ENCODE measurements at places on chromosomes 7 and 10.

GRCh38 chr10:60340973-60341372 is 48.7 kb downstream of the ANK3 start:
- no peak for DNase-seq
- H3K27me3 ChIP-seq = no peaks in the 10 kb centered on the region
- no peak overlapping the region for H3K4me3 ChIP-seq
- H3K36me3 ChIP-seq = no peaks in the 10 kb centered on the region

GRCh38 chr10:68550747-68551411 is 9.3 kb upstream of the TET1 start:
- peak; percentile 72 for DNase-seq
- H3K36me3 ChIP-seq = no peaks in the 10 kb centered on the region
- H3K4me3 ChIP-seq = no peak overlapping the region
- no peaks in the 10 kb centered on the region for H3K27me3 ChIP-seq

GRCh38 chr10:62919776-62920175 is 103.6 kb upstream of the EGR2 start:
- no peaks in the 10 kb centered on the region for H3K27me3 ChIP-seq
- H3K27ac ChIP-seq = no peak overlapping the region
- no peak for DNase-seq
- H3K4me3 ChIP-seq = no peak overlapping the region

- H3K27ac ChIP-seq = no peak overlapping the region
- no peaks in the 10 kb centered on the region for H3K36me3 ChIP-seq
- H3K4me3 ChIP-seq = no peak overlapping the region
- H3K4me1 ChIP-seq = no peaks in the 10 kb centered on the region
- H3K27me3 ChIP-seq = no peaks in the 10 kb centered on the region
Observed at GRCh38 chr7:18844735-18845134, 272.7 kb downstream of the TWIST1 start.

- DNase-seq = no peak
- H3K4me1 ChIP-seq = no peaks in the 10 kb centered on the region
- H3K27me3 ChIP-seq = no peaks in the 10 kb centered on the region
- H3K27ac ChIP-seq = no peak overlapping the region
Observed at GRCh38 chr7:28790467-28790866, 167.7 kb downstream of the TRIL start.

GRCh38 chr7:100166970-100167911 is 1.2 kb downstream of the GAL3ST4 start:
- H3K27me3 ChIP-seq = no peaks in the 10 kb centered on the region
- H3K4me1 ChIP-seq = no peaks in the 10 kb centered on the region
- no peak overlapping the region for H3K27ac ChIP-seq
- no peak for DNase-seq

DNA sequence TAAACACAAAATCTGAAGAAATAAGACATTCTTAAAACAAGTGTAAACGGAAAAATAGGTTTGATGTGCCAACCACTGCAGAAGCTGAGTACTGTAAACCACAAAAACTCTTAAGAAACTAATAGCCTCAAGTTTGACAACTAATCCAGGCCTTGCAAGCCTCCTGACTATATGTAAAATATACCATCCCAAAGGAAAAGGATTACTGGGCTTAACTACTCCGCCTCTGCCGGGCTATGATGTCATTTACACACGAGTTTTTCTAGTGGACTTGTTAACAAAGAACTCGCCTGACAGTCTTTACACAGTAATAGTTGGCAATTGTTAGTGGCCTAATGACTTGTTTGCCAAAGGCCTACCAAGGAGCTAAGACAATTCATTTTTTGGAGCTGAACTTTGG is 2.1 kb downstream of the KIF5B start:
- no peaks in the 10 kb centered on the region for H3K27me3 ChIP-seq
- peaks cover 54% of the 10 kb centered on the region for H3K4me1 ChIP-seq
- no peak for DNase-seq
- no peaks in the 10 kb centered on the region for H3K36me3 ChIP-seq
- H3K4me3 ChIP-seq = peak overlapping the region; percentile 95
- peak overlapping the region; percentile 11 for H3K27ac ChIP-seq

DNA sequence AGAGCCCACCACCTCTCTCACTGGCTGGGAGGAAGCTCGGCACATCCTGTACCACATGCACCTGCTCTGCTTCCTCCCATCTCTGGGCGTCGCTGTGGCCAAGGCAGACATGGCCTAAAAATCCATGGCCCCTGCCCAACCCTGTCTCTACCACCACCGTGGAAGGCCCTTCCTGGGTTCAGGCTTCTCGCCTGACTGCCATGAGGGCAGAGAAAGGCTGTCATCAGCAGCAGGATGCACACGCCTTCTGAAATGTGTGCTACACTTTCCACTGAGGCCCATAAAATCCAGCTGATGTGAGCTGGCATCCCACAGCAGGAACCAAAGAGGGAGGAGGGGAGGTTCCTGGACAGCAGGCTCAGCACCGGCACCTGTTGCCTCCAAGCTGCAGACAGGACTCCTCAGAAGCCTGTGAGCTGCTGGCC is 93.4 kb downstream of the PTPRN2 start:
- no peak for DNase-seq
- H3K27ac ChIP-seq = no peak overlapping the region
- no peaks in the 10 kb centered on the region for H3K36me3 ChIP-seq
- no peaks in the 10 kb centered on the region for H3K27me3 ChIP-seq
- H3K4me1 ChIP-seq = no peaks in the 10 kb centered on the region

DNA sequence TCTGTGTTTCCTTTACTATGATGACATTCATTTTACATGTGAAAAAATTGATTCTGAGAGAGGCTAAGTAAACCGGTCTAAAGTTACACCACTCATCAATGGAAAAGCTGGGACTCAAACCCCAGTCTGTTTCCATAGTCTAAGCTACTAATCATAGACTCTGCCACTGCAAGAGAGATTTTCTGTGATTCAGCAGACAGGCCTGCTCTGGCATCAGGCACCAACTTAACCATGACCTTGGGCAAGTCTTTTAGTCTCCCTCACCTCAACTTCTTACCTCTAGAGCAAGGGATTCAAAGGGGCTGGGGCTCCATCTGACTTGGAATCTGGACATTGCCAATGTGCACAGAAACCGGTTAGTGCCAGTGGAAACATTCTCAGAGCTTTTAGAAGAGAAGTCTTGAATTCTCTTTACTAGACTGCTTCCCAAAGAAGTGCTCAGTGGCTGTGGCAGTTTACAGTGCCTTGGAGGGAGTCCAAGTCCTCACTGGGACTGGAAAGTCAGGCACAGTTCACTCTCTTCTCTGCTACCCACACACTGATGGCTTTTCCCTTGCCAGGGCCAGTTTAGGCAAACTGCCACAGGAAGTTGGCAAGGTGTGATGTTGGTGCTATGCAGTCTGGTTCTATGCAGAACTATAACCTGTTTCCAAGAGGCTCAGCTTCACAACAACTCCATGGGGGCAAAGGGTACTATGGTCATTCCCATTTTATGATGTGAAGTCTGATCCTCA is 4.5 kb upstream of the BLNK start:
- no peaks in the 10 kb centered on the region for H3K36me3 ChIP-seq
- H3K4me1 ChIP-seq = peaks cover 6% of the 10 kb centered on the region
- no peak overlapping the region for H3K4me3 ChIP-seq
- no peaks in the 10 kb centered on the region for H3K27me3 ChIP-seq
- DNase-seq = no peak

DNA sequence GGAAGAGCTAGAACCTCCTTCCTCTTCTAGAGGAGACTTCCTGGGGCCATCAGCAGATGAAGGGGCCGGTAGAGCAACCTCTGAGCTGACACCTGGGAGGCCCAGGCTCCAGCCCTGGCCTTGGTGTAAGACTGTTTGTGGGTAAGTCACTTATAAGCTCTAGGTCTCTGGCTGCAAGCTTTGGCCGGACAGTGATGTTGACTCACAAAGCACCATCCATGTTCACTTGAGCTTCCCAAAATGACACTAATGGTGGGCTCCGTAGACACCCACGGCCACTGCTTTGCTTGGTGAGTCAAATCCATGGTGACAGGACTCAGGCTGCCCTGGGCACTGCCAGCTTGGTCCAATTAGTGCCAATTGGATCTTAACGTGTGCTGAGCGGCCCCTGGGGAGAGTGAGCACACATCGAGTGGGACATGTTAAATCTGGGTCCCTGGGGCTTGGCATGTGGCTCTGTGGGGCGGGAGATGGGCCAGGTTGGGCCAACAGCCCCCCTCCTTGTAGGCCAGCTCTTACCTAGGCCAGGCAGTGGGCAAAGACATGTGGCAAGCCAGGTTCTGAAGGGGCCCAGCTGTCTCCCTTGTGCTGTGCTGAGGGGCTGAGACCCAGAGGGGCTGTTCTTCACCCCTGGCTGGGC is 16.7 kb downstream of the NEURL1 start:
- no peak overlapping the region for H3K27ac ChIP-seq
- no peaks in the 10 kb centered on the region for H3K36me3 ChIP-seq
- H3K4me1 ChIP-seq = no peaks in the 10 kb centered on the region
- no peak overlapping the region for H3K4me3 ChIP-seq
- DNase-seq = no peak

- no peak for DNase-seq
- H3K36me3 ChIP-seq = no peaks in the 10 kb centered on the region
- peaks cover 5% of the 10 kb centered on the region for H3K4me1 ChIP-seq
- no peak overlapping the region for H3K4me3 ChIP-seq
Observed at GRCh38 chr7:157428554-157428945, 91.7 kb downstream of the DNAJB6 start.

DNA sequence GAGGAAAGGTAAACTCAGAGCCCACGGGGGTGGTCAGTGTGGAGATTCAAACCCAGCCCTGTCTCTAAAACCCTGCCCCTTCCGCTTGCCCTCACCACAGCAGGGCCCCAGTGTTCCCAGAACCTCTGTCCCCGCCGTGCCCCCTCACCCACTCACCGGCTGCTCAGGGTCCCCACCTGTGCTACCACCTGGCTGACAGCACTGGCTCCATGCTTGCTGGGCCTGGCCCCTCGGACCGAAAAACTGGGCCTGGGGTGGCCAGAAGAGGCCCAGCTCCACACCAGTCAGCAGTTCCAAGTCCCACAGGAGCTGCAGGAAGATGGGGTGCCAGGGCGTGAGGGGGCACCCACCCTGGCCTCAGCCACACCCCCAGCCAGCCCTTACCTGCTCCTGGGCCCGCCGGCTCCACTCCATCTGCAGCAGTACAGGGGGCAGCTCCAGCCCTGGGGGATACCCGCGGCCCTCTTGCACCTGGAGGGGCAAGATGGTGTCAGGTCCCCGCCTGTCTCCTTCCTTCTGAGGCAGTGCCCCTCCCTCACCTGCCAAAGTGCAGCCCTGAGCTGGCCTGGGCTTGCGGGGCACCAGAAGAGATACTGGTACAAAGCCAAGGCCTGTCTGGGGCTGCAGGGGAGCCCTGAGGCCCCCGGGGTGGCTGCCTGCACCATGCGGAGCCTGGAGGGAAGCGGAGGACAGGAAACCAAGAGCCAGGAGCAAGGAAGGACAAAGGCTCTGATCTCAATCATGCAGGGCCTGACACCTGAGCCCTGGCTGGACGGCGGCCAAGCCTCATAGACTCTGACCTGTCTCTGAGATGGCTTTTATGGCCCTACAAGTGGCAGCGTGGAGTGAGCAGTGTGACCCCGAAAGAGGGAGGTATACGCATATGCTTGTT is 11.7 kb downstream of the ATP6V1F start:
- H3K36me3 ChIP-seq = no peaks in the 10 kb centered on the region
- DNase-seq = no peak
- H3K4me1 ChIP-seq = peaks cover 6% of the 10 kb centered on the region

GRCh38 chr10:21292763-21293517 is 232.5 kb downstream of the SKIDA1 start:
- no peak overlapping the region for H3K27ac ChIP-seq
- DNase-seq = peak; percentile 48
- no peaks in the 10 kb centered on the region for H3K27me3 ChIP-seq
- no peak overlapping the region for H3K4me3 ChIP-seq
- no peaks in the 10 kb centered on the region for H3K36me3 ChIP-seq

- no peak overlapping the region for H3K27ac ChIP-seq
- H3K4me1 ChIP-seq = no peaks in the 10 kb centered on the region
- H3K36me3 ChIP-seq = no peaks in the 10 kb centered on the region
- H3K4me3 ChIP-seq = no peak overlapping the region
- H3K27me3 ChIP-seq = no peaks in the 10 kb centered on the region
Observed at GRCh38 chr10:31426401-31426800, 107.4 kb downstream of the ZEB1 start.

DNA sequence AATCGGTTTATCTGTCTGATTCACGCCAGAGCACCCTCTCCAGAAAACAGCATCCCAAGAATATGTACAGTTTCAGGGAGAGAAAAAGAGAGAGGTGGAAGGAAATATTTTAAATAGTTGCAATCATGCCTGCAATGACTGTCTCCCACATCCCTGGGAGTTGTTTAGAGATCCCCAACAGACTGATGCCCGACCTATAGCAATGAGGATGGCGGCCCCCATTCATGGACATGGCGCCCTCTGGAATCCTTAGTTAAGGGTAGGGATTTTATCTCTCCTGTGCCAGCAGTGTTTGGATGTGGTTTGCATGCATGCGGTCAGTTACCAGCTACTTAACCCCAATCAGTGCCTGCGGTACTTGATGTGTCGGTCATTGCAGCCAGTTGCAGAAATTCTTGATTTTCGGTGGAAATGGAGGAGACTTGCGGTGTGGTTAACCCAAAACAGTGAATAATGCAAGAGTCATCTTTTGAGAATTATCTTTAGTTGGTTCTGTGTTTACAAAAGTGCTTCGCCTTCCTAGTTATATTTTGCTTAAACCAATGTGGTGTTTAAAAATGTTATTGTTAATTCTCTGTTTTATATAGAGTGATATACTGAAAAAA is 186.0 kb upstream of the TCF7L2 start:
- H3K27ac ChIP-seq = no peak overlapping the region
- H3K36me3 ChIP-seq = no peaks in the 10 kb centered on the region
- no peak overlapping the region for H3K4me3 ChIP-seq
- no peaks in the 10 kb centered on the region for H3K27me3 ChIP-seq
- no peak for DNase-seq
- no peaks in the 10 kb centered on the region for H3K4me1 ChIP-seq

DNA sequence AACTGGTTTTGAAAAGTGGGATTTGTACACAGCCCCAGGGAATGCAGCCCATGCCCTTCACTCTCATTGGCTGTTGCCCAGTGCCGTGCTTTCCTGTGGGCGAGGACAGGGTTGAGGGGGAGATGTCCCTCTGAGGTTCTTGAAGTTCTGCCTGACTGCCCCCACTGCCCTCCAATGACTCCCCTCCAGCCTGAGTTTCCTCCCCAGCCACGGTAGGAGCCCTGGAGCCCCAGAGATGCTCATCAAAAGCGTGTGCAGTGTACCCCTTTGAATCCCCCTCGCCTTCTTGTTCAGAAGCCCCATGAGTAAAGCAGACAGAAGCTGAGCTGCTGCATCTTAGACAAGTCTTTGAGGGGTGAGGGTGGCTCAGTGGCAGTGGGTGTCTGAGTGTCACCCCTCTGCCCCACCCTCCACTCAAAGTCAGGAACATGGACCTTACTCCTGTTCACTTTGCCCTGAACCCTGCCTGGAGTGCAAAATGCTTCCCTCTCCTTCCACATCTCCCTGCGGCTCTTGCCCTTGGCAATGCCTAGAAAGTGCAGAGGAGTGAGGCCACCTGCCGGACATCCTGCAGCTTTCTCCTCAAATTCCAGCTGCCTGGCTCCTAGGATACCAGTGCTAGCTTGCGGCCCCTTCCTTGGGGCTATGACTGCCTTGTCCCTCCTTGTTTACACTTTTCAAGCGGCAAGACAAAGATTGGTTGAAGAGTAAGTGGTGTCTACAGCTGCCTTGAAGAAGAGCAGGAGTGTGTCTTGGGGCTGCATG is 19.9 kb downstream of the FAM241B start:
- H3K4me3 ChIP-seq = no peak overlapping the region
- no peaks in the 10 kb centered on the region for H3K4me1 ChIP-seq
- no peaks in the 10 kb centered on the region for H3K36me3 ChIP-seq
- no peaks in the 10 kb centered on the region for H3K27me3 ChIP-seq

All from Peyer's patch (tissue), 4 donors.